ENCODE measurements at places on chromosomes 13 and 19.
A peak's percentile ranks its signal among the peaks of the same experiment; 100 is the strongest.

DNA sequence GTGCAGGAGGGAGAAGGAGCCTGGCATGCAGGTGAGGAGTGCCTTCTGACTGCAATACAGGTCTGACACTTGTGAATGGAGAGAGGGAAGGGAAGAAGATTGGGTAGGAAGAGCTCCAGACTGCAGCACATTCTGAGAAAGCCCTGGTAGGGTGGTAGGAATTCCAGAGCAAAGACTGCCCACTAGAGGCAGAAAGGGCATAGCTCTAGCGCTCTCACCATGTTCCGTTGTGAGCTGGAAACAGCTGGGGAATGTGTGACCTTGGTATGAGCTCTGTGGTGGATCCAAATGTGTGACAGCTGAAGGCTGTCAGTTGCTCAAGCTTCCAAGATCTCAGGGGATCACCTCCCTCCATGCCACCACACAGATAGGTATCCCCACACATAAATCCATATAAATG is 2.9 kb upstream of the MTUS2 start:
- DNase-seq, result no peak

DNA sequence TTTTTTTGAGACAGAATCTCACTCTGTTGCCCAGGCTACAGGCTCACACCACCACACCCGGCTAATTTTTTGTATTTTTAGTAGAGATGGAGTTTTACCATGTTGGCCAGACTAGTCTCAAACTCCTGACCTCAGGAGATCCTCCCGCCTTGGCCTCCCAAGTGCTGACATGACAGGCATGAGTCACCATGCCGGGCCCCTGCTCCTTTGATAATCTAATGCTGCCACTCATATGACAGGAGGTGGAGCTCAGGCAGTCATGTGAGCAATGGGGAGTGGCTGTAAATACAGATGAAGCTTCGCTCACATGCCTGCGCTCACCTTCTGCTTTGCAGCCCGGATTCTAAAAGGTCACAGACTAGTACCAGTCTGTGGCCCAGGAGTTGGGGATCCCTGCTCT is 25.1 kb downstream of the ARHGEF18 start:
- no peak for DNase-seq

DNA sequence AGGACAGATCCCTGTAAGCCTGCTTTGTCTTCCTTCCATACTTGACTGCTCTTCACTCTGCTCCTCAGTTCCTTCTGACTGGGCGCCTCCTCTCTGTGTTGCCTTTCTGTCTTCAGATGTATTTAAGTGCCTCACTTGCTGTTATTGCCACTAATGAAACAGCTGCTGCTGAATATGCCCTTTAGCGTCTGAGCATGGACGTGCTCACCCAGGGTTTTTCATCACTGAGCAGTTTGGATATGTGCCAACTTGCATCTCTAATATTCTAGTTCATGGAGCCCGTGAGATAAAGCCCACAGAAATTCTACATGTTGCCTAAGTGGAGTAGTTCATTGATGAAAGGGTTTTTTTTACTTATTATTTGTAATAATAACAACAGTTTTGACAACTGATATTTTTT is 198.2 kb downstream of the MYO16 start:
- no peak for DNase-seq

DNA sequence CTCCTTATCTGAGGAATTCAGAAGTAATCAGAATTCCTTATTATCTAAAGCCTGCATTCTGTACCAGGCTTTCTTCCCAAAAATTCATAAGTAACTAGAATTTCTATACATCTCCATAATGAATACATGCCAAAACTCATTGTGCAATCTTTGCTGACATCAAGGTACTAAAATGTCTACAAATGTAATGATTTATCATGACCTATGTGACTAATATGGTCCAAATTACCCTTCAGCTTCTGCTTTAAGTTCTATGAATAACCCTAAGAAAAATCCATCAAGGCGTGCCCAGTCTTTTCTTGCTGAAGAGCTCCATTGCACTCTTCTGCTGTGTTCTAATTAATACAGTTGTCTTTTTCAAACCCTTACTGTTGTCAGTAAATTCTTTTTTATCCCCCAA is 58.5 kb upstream of the SLITRK1 start:
- no peak for DNase-seq

DNA sequence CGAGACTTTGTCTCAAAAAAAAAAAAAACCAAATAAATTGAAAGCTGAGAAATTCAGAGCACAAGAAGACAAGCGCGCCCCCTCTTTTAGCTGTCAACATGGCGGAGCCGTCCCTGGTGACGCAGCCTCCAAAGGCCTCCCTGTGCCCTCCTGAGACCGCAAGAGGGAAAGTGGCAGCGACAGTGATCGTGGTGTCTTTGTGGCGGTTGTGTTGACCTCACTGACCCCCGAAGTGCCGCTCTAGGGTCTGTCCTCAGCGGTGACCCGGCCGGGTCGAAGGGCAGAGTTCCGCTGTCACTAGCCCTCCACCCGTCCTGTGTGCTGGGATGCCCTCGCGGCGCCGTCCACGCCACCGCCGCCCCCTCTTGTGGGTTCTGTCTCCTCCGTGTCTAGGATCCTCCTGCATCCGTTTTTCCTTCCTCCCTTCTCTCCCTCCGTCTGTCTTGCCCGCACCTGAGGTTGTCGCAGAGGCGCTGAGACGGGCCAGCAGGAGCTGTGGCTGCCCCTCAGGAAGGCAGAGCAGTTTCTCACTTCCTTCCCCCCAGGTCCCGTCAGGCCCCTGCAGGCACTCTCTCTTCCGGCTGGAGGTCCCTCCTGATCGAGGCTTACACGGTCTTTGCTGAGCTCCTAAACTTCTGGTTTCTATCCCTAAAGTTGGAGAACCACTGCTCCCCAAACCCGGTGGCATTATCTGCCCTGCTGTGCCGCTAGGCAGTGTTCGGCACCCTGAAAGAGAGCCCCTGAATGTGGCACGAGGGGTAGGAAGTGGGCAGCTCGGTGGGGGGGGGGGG is 7.2 kb downstream of the UHRF1 start:
- DNase-seq, result peak; percentile 85

- peak; percentile 12 for DNase-seq
Observed at GRCh38 chr19:44955505-44956439, 592 bp downstream of the CLPTM1 start.

DNA sequence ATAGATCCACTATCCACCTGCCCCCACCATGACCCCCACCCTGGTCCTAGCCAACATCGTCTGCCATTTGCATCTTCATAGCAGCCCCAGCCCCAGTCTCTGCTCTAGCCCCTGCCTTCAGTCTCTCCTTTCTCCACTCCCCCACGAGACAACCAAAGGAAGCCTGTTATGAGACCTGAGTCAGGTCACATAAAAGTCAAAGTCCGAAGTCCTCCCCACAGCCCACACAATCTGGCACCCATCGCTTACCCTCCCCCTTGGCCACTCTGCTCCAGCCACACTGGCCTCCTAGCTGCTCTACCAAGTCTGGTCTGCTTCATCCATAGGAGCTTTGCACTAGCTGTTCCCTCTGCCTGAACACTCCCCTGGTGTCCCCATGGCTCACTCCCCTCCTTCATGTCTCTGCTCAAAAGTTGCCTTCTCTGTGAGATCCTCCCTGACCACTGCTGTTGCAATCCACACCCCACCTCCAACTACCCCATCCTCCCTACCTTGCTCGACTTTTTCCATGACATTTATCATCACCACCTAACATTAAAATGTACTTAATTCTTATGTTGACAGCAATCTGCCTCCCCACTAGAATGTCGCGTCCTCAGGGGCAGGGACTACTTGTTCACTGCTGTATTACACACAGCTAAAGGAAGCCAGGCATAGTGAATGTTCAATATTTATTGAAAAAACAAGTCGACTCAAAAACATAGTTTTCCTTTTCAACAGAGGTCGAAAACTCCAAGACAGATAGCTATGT is 1.2 kb upstream of the PLEKHG2 start:
- DNase-seq, result no peak

DNA sequence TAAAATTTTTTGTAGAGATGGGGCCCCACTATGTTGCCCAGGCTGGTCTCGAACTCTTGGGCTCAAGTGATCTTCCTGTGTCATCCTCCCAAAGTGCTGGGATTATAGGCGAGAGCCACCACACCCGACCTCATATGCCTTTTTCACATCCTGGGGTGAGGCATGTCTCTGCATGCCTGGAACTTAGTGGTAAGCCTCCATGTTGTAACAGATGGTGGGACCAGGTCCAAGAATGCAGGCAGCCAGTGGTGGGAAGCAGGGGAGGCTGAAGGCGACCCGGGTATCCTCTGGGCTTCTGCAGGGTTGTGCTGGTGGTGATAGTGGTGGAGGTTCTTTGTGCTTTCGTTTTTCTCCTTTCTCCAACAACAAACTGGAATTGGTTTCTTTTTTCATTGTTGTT is 30.1 kb upstream of the CCDC124 start:
- DNase-seq, result peak; percentile 43

DNA sequence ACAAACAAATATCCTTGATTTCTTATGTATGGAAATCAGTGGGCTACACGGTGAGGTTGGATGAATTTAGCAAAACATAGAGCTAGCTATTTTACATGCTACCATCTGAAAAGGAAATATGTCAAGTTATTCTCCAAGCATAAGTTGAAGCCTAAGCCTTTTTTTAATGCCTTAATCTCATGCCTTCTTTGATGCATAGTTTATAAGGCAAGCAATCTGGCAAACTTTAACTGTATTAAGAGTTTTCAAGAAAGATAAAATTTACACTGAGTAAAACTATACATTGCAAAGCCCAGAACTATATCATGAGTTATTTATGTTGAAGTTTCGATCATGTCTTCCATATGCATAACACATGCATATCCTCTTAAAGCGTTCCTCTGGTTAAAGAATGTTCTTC is 85.0 kb upstream of the ATXN8OS start:
- no peak for DNase-seq

DNA sequence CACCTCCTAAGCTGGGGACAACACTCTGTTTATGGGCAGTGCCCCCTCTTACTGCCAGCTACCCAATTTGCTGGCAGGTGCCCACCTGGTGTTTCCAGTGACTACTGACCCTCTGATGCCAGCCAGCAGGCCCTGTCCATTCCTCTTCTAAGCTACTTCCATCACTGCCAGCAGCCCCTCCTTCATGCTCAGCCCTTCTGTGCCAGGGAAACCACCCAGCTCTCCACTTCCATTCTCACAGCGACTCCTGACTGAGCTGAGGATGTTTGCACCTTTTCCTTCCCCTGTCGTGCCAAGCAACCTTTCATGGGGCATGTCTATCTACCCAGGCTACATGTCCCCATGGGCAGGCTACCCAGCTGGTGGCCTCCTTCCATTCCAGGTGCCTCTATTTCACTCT is 24.0 kb upstream of the ZNF492 start:
- DNase-seq, result no peak

- DNase-seq, result peak; percentile 22
Observed at GRCh38 chr19:55340784-55341147, 1.1 kb downstream of the KMT5C start.

GRCh38 chr19:6260376-6260775 is 19.4 kb downstream of the MLLT1 start:
- no peak for DNase-seq

- peak; percentile 40 for DNase-seq
Observed at GRCh38 chr13:48072304-48072703, 22.6 kb downstream of the MED4 start.

GRCh38 chr13:111924678-111925075 is 142.3 kb upstream of the SOX1 start:
- no peak for DNase-seq

DNA sequence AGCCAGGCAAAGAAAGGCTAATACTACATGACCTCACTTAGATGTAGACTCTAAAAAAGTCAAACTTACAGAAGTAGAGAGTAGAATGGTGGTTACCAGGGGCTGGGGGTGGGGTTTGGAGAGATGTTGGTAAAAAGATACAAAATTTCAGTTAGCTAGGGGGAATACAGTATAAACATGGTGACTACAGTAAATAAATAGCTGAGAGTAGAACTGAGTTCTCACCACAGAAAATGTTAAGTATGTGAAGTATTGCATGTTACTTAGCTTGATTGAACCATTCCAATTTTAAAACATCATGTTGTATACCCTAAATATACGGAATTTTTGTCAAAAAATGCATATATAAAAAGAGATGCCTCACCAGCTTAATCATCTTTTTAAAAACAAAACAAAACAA is 67.5 kb upstream of the DOCK9 start:
- DNase-seq, result no peak

DNA sequence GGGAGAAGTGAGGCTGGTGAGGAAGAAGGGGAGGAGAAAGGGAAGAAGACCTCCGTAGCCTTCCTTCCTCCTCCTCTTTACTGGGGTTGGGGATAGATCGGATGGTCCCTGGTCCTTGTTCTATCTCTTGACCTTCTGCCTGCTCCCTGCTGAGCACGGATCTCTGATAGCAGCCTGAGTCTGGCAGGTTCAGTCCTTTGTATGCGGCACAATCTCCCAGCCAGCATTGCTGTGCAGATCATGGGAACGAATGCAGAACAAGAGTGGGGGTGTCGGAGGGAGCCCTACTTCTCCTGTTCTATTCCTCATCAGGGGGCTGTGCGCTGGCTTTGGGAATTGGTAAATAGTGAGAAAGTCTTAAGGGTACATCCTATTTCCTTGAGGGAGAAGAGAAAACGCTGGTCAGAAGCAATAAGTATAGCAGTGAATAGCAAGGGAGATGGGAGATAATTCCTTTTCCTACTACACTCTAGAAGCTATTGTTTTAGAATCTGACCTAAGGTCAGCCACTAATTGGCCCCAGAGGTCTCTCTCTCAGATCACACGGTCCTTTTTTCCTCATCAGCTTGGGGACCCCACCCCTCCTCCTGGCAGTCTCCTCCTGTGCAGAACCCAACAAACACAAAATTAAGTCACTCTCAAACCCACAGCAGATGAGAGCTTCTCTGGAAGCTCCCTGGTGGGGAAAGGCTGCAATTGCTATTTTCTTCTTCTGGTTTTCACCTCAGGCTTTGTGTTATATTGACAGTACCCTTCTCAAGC is 41.0 kb downstream of the KL start:
- DNase-seq, result peak; percentile 22

- DNase-seq, result no peak
Observed at GRCh38 chr13:33515146-33515545, 229.6 kb upstream of the STARD13 start.

GRCh38 chr19:18847549-18848463 is 16.0 kb downstream of the UPF1 start:
- DNase-seq, result no peak

DNA sequence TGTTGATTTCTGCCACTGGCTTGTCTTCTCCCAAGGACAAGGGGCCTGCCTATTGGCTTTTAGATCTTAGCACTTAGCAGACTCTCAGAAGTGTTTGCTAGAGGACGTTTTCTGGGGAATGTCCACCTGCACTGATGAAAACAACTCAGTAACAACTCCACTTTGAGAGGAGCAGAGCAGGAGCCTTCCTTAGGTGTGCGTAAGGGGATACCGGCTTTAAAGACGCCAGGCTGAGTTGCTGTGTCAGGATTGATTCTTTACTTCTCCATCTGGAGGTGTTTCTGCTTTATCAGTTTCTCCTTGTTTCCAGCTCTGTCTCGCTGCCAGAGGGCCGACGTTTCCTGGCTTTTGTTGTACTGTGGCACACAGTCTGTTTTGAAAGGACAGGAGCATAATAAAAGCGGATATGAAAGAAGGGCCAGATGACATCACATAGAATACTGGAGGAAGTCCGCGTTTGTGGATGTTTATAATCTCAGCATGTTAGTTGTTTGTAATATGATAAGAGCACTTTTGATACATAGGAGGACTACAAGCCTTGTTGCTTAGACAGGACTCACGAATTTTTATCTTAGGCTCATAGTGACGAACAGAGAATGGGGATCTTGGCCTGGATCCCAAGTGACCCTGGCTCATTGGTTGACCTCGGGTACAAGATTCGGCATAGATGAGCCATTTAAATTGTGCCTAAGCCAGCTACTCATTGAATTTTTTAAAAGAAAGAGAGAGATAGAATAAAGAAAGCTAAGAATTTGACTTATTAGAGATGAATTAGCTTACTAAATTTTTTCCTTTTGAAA is 34.6 kb downstream of the COL4A2 start:
- DNase-seq, result no peak

- DNase-seq, result no peak
Observed at GRCh38 chr13:66926851-66927524, 303.1 kb downstream of the PCDH9 start.

- no peak for DNase-seq
Observed at GRCh38 chr13:25171170-25171516, 945 bp downstream of the AMER2 start.

Measured in KBM-7 (cell line).